Mesothelial cell of epicardium (in vitro differentiated cells): ENCODE measurements at places on chromosomes 2 and 18. TPM values are rescaled to one million over a fixed set of nuclear protein-coding genes. Genes with fewer than 3 reads are reported as not detected.

GRCh38 chr2:72803151-72803550 lies 22.7 kb downstream of the EXOC6B start:
- no peak overlapping the region for H3K4me3 ChIP-seq
- H3K27me3 ChIP-seq: no peaks in the 10 kb centered on the region
- DNase-seq: no peak
- no peak overlapping the region for H3K27ac ChIP-seq
- H3K36me3 ChIP-seq: peaks cover 16% of the 10 kb centered on the region

LOXHD1 gene
- total RNA-seq: 0.07 to 0.14 TPM in 2 of 3 replicates, not detected in the other

DNA sequence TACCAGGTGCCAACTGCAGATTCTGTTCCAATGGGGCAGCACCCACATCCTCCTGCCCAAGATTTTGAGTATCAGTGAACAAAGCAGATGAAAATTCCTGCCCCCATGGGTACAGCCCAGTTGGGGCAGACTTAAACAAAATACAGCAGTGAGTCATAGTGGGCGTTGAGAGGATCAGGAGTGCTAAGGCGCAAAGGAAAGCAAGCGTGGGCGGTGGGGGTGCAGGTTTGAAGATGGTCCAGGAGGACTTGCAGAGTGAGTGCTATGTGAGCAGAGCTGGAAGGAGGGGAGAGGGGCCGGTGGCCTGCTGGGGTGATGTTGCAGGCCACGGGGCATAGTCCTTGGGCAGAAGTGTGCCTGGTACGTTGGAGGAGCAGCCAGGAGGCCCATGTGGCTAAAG lies 24.7 kb downstream of the STEAP3 start:
- DNase-seq: no peak
- H3K27ac ChIP-seq: no peak overlapping the region
- H3K4me3 ChIP-seq: no peak overlapping the region
- no peaks in the 10 kb centered on the region for H3K36me3 ChIP-seq

GRCh38 chr2:103667335-103667884 lies 905.6 kb downstream of the TMEM182 start:
- no peaks in the 10 kb centered on the region for H3K4me1 ChIP-seq
- H3K27me3 ChIP-seq: no peaks in the 10 kb centered on the region
- no peak overlapping the region for H3K4me3 ChIP-seq
- no peak for DNase-seq

CTAGE1 gene
- total RNA-seq: 0.07 to 0.13 TPM (median 0.11 TPM) in 3 replicates

DNA sequence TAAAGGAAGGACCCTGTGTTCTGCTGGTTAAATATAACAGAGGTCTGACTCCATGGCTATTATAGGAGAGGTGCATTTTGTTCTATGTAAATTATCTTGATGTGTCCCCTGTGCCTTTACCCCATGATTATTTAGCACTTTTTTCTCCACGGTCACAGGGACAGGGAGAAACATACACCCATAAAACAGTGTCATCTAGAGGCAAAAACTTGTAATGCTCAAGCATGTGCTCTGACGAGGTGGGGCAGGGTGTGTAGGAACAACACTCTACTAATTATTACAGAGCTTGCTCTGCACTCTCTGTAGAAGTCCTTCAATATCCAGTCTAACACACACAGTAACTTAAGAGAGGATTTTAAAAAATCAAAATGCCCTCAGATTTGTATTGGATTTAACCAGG lies 187.9 kb downstream of the NEDD4L start:
- no peak overlapping the region for H3K4me3 ChIP-seq
- no peak for DNase-seq
- H3K27me3 ChIP-seq: no peaks in the 10 kb centered on the region
- H3K36me3 ChIP-seq: peaks cover 17% of the 10 kb centered on the region
- peaks cover 25% of the 10 kb centered on the region for H3K4me1 ChIP-seq

GAL3ST2 gene
- 0.86 to 1.1 TPM (median 1.1 TPM) in 3 replicates for total RNA-seq

DNA sequence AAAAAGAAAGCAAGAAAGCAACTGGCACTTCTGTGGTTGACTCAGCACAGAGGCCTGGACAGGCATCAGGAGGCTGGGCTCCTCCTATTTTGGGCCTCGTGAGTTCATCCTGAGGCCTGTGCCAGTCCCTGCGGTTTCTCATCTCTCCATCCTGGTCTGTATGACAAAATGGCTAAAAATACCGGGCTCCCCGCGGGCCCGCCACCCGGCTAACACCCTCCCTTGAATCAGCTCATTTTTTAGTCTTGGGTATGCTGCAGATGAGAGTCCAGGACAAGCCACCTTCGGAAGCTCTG lies 62.3 kb upstream of the YWHAQ start:
- H3K36me3 ChIP-seq: no peaks in the 10 kb centered on the region
- no peak for DNase-seq
- no peak overlapping the region for H3K27ac ChIP-seq
- no peaks in the 10 kb centered on the region for H3K27me3 ChIP-seq
- peaks cover 2% of the 10 kb centered on the region for H3K4me1 ChIP-seq

GRCh38 chr2:8786463-8786862 lies 51.0 kb downstream of the KIDINS220 start:
- no peak for DNase-seq
- H3K4me3 ChIP-seq: no peak overlapping the region
- H3K27me3 ChIP-seq: no peaks in the 10 kb centered on the region
- peaks cover 71% of the 10 kb centered on the region for H3K36me3 ChIP-seq
- H3K4me1 ChIP-seq: no peaks in the 10 kb centered on the region

DNA sequence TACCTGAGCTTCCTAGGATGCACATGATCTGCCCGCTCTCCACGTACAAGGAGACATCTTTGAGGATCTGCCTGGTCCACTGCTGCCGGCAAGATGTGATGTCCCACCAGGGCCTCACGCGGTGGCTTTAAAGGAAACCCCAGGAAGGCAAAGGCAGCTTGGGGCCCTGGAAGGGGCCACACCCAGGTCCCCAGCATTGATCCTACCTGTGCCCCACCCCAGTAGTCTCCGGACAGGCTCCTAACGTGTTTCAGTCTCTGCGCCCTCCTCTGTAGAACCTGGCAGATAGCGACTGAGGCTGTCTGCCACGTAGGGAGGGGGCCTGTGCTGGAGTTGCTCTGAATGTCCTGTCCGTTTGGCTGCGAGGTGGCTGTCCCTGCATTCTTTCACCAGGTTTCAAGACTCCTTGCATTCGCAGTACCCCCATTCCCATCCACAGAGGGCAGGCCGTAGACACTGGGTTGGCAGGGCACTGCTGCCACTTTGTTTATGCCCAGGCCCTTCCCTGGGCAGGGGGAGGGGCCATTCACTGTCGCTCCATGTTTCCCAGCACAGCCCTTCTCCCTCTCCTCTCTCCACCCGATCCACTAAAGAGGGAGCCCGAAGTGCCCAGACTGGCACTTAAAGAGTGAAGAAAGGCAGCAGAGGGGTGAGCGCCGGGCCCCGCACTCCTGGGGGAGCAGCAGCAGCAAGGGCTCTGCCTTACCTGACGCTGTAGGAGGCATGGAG lies 644 bp downstream of the ABCG5 start:
- DNase-seq: no peak
- no peaks in the 10 kb centered on the region for H3K36me3 ChIP-seq
- H3K4me1 ChIP-seq: no peaks in the 10 kb centered on the region
- H3K4me3 ChIP-seq: no peak overlapping the region

ASTL gene
- total RNA-seq: 0.60 to 1.2 TPM (median 1.1 TPM) in 3 replicates

GRCh38 chr2:61471905-61472805 lies 1.3 kb upstream of the USP34 start:
- no peak for DNase-seq
- peaks cover under 1% of the 10 kb centered on the region for H3K36me3 ChIP-seq
- peak overlapping the region; percentile 94 for H3K4me3 ChIP-seq
- peak overlapping the region; percentile 99 for H3K27ac ChIP-seq
- peaks cover 26% of the 10 kb centered on the region for H3K4me1 ChIP-seq

- no peaks in the 10 kb centered on the region for H3K27me3 ChIP-seq
- DNase-seq: no peak
- no peak overlapping the region for H3K27ac ChIP-seq
- H3K4me3 ChIP-seq: no peak overlapping the region
- no peaks in the 10 kb centered on the region for H3K36me3 ChIP-seq
These were observed 1324.6 kb upstream of the NRXN1 start for GRCh38 chr2:52356556-52356955.

- H3K4me1 ChIP-seq: no peaks in the 10 kb centered on the region
- no peak overlapping the region for H3K27ac ChIP-seq
- no peak for DNase-seq
- H3K36me3 ChIP-seq: peaks cover 3% of the 10 kb centered on the region
- no peaks in the 10 kb centered on the region for H3K27me3 ChIP-seq
These were observed 140.5 kb downstream of the SRBD1 start for GRCh38 chr2:45470531-45470930.

- H3K36me3 ChIP-seq: no peaks in the 10 kb centered on the region
- H3K4me3 ChIP-seq: no peak overlapping the region
- peak overlapping the region; percentile 91 for H3K27ac ChIP-seq
- H3K4me1 ChIP-seq: peaks cover 88% of the 10 kb centered on the region
- DNase-seq: no peak
These were observed 120.5 kb upstream of the ZFP36L2 start for GRCh38 chr2:43346602-43347567.

DNA sequence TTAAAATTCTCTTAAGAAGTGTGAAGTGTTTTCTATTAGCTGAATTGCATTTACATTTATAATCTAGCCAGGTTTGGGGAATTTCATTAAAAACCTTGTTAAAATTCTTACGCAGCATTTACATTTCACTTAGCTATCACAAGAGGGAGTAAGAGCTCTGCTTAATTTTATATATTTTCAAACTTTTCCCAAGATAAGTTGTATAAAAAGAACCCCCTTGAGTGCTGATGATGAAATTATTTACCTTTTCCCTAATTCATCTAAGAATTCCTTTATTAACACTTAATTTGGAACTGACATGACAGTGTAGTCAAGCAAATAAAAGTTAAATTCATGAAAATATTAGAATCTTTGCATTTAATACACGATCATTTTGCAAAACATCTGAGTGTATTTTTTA lies 54.2 kb upstream of the ZSWIM2 start:
- no peak overlapping the region for H3K4me3 ChIP-seq
- no peak overlapping the region for H3K27ac ChIP-seq
- no peak for DNase-seq
